NCI-H748 treated with DMSO at 0.1 percent for 48 hours (cell line): ENCODE measurements at places on chromosomes 7 and 10.

DNA sequence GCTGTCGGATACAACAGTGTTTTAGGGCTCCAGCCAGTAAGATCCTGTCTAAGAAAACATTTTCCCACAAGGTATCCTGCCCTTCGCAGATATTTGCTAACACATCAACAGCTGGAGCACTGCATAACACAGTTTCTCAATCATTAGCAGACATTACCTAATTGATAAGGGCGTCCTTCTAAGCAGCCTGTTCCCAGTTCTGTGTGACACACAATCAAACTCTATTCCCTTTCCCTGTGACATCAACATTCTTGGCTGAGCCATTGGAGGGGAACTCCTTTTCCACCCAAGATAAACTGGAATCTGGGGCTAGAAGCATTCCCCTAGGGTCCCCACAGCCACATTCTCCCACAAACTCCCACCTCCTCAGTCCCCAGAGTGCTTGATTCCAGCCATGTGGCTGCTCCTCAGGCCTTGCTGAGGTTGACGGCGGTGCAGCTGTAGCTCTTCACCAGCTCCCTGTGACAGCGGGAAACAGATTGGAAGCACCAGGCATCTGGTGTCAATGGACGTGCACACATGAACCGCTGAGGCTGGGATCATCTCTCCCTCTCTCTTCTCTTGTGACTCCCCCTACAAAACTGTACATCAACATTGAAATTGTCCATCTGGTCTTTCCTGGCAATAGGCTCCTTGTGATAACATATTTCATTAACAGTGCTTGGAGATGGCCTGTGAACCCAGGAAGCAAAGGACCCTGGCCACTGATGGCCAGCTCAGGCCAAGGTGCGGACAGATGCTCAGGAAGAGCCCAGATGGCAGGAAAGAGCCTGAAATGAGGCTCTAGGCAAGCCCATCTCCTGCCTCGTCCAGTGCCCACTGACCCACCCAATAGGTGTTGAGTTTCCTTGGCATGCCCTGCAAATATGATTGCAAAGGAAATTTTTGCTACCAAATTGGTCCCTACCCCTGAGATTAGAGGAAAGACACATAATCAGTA, 131.1 kb upstream of the TBX20 start:
- DNase-seq: no peak

- no peak for DNase-seq
Measured at GRCh38 chr10:127142856-127143255, 53.5 kb downstream of the INSYN2A start.

GRCh38 chr10:110141185-110141584, 66.2 kb upstream of the MXI1 start:
- no peak for DNase-seq

DNA sequence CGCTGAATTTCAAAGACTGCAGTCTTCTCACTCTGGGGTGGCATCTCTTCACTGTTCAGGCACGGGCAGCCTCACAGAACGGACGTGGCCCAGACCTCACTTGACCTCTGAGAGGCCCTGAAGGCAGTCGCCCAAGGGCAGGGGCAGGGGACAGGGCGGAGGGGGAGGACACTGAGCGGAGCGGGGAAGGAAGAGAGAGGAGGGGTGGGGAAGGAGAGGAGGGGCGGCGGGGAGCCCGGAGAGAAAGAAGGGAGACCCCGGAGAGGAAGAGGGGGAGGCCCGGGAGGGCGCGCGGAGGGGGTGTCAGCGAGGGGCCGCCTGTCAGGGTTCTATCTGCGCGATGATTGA, 58.7 kb upstream of the COMTD1 start:
- no peak for DNase-seq

GRCh38 chr7:143280566-143280965, 4.2 kb upstream of the TMEM139 start:
- DNase-seq: no peak
